ENCODE measurements at places on chromosomes 12 and 14.
A peak's percentile ranks its signal among the peaks of the same experiment; 100 is the strongest.

DNA sequence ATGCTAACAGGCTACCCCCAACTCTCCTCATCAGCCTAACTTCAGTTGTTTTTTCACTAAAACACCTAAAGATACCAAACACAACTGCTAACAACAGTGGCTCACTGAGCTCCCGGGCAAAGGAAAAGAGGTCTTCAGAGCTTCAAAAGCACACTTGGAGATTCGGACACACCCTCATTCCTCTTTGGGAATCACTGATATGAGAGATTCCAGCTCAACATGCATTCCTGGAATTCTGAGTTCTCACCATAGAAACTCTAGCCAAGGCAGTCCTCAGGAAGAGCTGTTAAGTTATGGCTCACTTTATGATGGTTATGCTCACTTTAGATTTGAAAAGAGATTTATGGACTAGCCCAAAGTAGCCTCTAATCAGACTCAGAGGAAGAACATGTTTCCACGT, 40.1 kb downstream of the STXBP6 start:
- no peak for DNase-seq
- H3K27me3 ChIP-seq = no peaks in the 10 kb centered on the region
- no peak overlapping the region for H3K4me3 ChIP-seq
- no peaks in the 10 kb centered on the region for H3K4me1 ChIP-seq

GRCh38 chr12:38904537-38905479, 583 bp downstream of the CPNE8 start:
- H3K4me3 ChIP-seq = peak overlapping the region; percentile 75
- DNase-seq = peak; percentile 88
- peak overlapping the region; percentile 68 for H3K27ac ChIP-seq
- no peaks in the 10 kb centered on the region for H3K27me3 ChIP-seq
- peaks cover 5% of the 10 kb centered on the region for H3K36me3 ChIP-seq
- H3K4me1 ChIP-seq = peaks cover 42% of the 10 kb centered on the region

- H3K27me3 ChIP-seq = no peaks in the 10 kb centered on the region
- no peak overlapping the region for H3K27ac ChIP-seq
- H3K4me3 ChIP-seq = no peak overlapping the region
- DNase-seq = no peak
Measured at GRCh38 chr14:55446833-55447232, 6.4 kb upstream of the TBPL2 start.

- DNase-seq = peak; percentile 54
- peak within 1 kb of the TSS; percentile 29 for H3K4me3 ChIP-seq
- no peaks in the 10 kb centered on the region for H3K36me3 ChIP-seq
- H3K27ac ChIP-seq = no peak within 1 kb of the TSS
- H3K27me3 ChIP-seq = peaks cover 23% of the 10 kb centered on the region
Measured at GRCh38 chr12:102957339-102958050, at the start of gene ASCL1. ASCL1 (plus strand) TSS chr12:102957674; CDS start chr12:102958245, 571 bp downstream.

DNA sequence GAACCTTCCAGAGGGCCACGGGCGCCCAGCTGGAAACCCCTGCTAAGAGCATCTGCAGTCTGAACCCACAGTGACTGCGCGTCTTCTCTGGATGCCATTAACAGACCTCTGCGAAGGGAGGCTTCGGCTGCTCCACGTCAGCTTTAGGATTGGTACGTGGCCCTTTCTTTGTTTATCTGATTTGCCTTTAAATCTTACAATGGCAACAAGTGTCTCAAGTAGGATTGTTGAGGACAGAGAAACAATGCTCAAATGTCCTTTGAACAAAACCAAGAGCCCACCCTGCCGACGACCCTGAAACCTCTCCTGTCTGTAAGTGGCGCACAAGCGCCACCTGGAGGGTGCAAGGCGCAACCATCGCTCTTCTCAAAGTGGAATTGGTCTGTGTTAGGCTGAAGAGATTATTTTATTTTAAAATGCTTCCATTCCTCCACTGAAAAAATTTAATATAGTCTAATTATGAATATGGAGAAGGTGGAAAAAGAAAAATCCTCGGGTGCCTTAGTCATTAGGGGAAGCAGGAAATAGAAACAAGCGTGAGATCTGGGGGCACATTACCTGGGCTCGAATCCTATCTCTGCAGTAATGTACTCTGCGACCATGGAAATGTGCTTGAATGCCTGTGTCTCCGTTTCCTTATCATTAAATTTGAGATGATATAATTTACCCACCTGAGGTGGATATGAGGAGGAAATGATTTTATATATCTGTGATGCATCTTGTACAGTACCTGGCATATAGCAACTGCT, 82.6 kb upstream of the PTPRB start:
- no peaks in the 10 kb centered on the region for H3K4me1 ChIP-seq
- peak overlapping the region; percentile 56 for H3K4me3 ChIP-seq
- DNase-seq = peak; percentile 64

- DNase-seq = no peak
- no peaks in the 10 kb centered on the region for H3K4me1 ChIP-seq
- H3K27me3 ChIP-seq = no peaks in the 10 kb centered on the region
- peaks cover 3% of the 10 kb centered on the region for H3K36me3 ChIP-seq
Measured at GRCh38 chr12:121724925-121725324, 12.4 kb downstream of the TMEM120B start.

- H3K27me3 ChIP-seq = no peaks in the 10 kb centered on the region
- H3K4me3 ChIP-seq = no peak overlapping the region
- DNase-seq = no peak
- H3K4me1 ChIP-seq = no peaks in the 10 kb centered on the region
- H3K27ac ChIP-seq = no peak overlapping the region
- H3K36me3 ChIP-seq = peaks cover 16% of the 10 kb centered on the region
Measured at GRCh38 chr12:69274861-69275260, 35.5 kb downstream of the CPSF6 start.

DNA sequence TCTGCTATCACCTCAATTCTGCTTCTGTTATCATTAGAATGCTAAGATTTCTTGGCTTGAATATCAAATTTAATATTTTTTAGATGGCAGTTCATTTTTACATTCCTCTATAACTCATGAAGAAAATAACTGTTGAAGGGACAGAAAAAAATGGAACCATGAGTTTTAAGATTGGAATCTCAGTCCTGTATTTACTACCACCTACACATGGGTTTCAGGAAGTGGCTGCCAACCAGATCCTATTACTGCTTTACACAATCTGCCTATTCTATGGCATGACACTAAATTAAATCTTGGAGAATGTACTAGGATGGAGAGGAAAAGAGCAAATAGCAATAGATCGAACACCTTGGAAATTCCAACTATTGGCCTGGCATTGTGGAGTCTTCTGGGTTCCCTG, 140.8 kb downstream of the DUSP6 start:
- no peaks in the 10 kb centered on the region for H3K36me3 ChIP-seq
- no peak overlapping the region for H3K4me3 ChIP-seq
- H3K27me3 ChIP-seq = no peaks in the 10 kb centered on the region
- H3K27ac ChIP-seq = no peak overlapping the region
- peaks cover 2% of the 10 kb centered on the region for H3K4me1 ChIP-seq

GRCh38 chr12:113385282-113385882, 18.3 kb downstream of the SDS start:
- no peak for DNase-seq
- H3K27me3 ChIP-seq = no peaks in the 10 kb centered on the region
- no peaks in the 10 kb centered on the region for H3K4me1 ChIP-seq
- H3K27ac ChIP-seq = no peak overlapping the region
- H3K36me3 ChIP-seq = no peaks in the 10 kb centered on the region

DNA sequence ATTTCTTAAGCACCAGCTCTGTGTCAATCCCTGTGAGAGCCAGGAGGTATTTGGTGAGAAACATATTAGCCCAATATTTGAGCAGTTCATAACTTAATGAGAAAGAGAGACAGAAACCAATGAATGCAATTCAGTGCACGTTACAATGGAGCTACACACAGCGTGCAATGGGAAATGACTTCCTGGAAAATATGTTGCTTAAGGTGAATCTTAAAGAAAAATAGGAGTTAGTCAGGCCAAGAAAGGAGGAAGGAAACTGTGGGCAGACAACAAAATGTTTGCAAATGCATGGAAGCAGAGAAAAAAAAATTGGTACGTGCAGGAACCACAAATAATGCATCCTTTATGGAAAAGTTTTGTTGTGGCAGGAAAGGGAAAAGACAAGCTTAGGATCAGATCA, 481.7 kb downstream of the BCAT1 start:
- DNase-seq = no peak
- H3K4me1 ChIP-seq = peaks cover 7% of the 10 kb centered on the region
- no peaks in the 10 kb centered on the region for H3K27me3 ChIP-seq
- no peaks in the 10 kb centered on the region for H3K36me3 ChIP-seq
- no peak overlapping the region for H3K27ac ChIP-seq
- no peak overlapping the region for H3K4me3 ChIP-seq

GRCh38 chr14:76264384-76264783, 111.6 kb upstream of the ESRRB start:
- peaks cover 17% of the 10 kb centered on the region for H3K27me3 ChIP-seq
- no peak overlapping the region for H3K27ac ChIP-seq
- peaks cover 13% of the 10 kb centered on the region for H3K4me1 ChIP-seq

GRCh38 chr14:62455446-62455845, 589.8 kb downstream of the KCNH5 start:
- no peaks in the 10 kb centered on the region for H3K36me3 ChIP-seq
- H3K4me3 ChIP-seq = no peak overlapping the region

GRCh38 chr14:84068288-84068687, 1461.7 kb upstream of the FLRT2 start:
- no peaks in the 10 kb centered on the region for H3K27me3 ChIP-seq
- no peak overlapping the region for H3K4me3 ChIP-seq
- H3K36me3 ChIP-seq = no peaks in the 10 kb centered on the region
- no peak overlapping the region for H3K27ac ChIP-seq
- no peaks in the 10 kb centered on the region for H3K4me1 ChIP-seq

All from common myeloid progenitor, CD34-positive (primary cell).